ENCODE measurements at places on chromosomes 5 and 9.

- no peak for DNase-seq
These were observed 429.8 kb downstream of the SPATA31D1 start for GRCh38 chr9:82418334-82418733.

DNA sequence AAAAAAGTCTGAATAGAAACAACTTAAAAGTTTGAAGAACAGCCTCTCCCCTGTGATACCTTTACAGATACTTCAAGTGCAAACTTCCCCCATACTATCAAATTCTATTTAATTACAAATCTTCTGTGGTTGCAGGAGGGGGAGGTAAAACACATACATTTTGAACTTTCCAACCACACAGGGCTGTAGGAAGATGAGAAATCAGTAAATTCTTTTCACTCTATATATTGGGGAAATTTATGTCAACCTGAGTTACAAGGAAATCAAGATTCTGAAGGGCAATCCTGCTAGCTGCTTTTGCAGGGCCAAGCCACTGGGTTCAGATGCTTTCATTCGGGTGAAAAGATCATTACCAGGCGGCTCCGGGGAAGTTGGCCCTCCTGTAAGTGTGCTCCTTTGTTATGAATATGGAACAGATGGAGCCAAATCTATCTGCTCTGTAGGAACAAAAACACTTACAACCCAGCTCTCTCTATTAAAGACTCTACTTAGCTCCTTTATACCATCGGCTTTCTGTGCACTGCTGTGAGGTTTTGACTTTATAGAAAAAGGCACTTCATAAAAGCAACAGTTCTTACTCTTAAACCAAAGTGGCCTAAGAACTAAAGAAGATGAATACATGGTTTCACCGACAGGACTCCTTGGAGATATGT is 269.1 kb downstream of the EFNA5 start:
- no peak for DNase-seq

DNA sequence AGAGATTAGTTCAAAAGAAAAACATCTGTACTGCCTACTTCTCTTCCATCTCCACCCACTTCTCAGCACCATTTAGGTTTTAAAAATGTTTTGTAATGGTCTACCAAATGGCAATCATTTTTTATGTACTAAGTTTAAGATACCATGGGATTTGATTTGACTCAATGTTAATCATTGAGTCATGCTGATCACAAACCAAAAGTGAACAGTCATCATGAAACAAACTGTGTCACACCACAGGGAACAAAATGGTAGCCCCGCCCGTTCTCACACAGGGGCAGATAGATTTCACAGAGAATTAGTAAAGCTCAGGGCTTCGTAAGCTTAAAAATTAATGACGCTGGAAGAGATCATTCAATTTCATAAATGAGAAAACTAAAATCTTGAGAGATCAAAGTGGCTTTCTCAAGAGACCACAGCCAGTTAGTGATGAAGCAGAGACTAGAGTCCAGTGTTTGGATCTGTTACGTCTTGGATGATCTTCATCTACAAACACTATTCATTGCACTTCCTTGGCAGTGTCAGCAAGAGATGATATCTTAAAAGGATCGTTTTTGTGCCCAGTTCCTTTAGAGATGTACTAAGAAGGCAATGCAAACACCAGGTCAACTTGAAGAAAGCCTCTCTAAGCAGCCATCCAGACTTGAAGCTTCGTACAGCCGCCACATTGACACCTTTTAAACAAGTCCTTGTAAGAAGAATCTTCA is 33.9 kb upstream of the TRIO start:
- DNase-seq = peak; percentile 54

GRCh38 chr5:41747708-41748107 is 122.5 kb downstream of the OXCT1 start:
- no peak for DNase-seq

DNA sequence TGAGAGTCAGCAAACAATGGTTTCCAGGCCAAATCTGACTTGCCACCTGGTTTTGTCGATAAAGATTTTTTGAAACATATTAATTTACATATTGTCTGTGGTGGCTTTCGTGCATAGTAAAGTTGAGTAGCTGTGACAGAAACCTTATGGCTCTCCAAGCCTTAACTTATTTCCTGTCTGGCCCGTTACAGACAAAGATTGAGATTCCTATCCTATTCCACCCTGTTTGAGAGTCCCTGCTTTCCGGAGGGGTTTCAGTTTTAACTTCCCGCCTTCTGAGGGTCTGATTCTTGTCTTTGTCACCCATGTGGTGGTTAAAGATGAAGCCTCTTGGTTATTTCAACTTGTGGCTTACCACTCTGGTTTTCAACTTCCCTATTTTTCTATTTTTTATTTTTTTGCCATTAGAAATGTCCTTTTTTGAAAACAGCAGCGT is 11.4 kb downstream of the OTULIN start:
- no peak for DNase-seq
